ENCODE measurements at places on chromosomes 7 and 10. TPM values are rescaled to one million over a fixed set of nuclear protein-coding genes. Genes with fewer than 3 reads are reported as not detected.
A peak's percentile ranks its signal among the peaks of the same experiment; 100 is the strongest.

The OR2A2 gene
- polyA plus RNA-seq, result not detected

The SORCS3 gene
- polyA plus RNA-seq, result not detected

The MMP21 gene
- 0.07 TPM for polyA plus RNA-seq

The CUL1 gene
- polyA plus RNA-seq, result 47.7 TPM

The FLNC gene
- polyA plus RNA-seq, result 25.8 TPM

GRCh38 chr10:129773359-129773990 lies 190.6 kb downstream of the EBF3 start:
- DNase-seq, result no peak

DNA sequence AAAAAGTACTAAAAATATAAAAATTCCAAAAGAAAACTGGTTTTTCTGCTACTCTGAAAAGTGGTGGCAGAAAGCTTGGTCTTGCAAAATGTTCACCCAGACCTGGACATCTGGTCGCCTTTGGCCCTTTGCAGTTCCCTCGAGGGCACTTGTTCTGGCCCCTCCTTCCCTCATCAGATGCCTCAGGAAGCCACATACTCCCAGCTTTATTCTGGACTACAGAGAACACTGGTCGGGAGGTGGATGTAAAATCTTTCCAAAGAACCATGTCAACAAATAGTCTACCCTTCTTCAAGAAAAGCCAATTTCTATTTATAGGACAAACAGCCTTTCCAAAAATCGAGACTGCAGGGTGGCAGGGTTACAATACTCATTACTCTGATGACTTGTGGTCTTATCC lies 726.1 kb downstream of the TNS3 start:
- no peak for DNase-seq

GRCh38 chr7:21580073-21580521 lies 37.3 kb downstream of the DNAH11 start:
- DNase-seq, result peak; percentile 3

DNA sequence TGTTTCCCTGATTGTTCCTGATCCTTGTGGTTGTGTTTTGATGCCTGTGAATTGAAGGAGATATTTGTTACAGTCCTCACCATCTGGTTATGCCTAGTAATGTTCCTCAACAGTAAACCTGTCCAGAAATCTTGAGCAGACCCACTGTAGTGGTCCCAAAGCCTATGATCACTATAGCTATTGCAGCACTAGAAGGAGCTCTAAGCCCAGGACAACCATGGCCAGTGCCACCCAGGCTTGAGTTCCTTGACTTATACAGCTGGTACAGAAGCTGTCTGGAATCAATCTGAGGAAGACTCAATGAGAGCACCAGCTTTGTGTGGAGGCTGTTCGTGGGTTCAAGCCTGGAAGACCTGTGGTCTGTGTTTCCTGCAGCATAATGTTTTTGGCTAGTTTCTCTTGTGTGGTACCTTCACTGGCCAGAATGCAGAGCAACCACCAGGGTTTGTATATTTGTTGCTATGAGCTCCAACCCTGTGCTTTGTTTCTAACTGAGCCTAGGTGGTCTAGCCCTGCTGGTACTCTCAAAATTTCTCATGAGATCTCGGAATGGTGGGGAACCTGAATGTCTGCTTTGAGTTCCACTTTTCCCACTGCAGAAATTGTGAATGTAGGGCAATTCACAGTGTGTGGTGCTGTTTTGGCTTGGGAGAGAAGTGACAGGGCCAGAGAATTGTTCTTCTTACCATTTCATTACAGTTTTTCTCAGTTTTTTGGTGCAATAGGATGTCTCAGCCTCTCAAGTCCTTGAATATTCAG lies 355.2 kb downstream of the SUGCT start:
- no peak for DNase-seq

DNA sequence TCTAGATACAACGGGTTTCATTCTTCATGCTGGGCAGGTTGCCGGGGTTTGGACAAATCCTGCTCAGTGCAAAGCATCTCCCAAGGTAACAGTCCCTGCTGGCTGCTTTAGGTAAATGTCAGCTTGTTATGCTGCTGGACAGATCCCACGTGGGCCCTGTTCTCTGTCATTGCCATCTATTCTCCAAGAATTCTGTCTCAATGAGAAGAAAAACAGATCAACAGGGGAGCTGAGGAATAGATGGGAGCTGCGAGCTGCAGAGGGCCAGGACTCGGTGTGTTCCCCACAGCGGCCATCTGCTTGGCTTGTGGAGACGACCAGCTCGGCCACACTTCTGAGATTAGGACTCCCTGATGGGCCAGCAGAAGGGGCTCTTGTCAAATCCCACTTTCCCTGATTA lies 235.2 kb downstream of the DPP6 start:
- no peak for DNase-seq

DNA sequence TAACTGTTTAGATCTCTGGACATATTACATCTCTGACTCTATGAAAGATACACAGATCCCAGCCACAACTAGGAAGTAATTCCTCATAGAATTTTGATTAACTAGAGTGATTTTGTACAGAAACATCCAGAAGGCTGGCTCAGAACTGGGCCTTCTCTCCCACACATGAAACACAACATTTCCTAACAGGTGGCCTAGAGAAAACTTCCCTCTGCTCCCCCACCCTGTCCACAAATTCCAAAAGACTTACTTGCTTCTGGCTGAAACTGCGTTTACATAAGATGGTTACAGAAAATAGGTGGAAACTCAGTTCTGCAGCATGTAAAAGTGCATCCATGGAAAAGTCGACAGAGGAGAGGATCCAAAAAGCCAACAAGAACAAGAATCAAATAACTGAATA lies 132.9 kb downstream of the FZD1 start:
- no peak for DNase-seq

DNA sequence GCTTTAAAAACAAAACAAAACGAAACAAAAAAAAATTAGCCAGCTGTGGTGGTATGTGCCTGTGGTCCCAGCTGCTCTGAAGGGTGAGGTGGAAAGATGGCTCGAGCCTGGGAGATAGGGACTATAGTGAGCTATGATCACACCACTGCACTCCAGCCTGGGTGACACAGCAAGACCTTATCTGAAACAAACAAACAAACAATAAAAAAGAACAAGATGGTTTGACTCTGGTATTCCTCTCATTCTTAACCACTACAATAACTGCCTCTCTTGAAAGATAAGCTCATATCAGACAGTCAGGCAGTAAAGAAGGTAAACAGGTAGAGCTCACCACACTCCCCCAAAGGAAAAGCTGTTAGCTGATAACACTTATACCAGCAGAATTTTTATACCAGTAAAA lies 14.1 kb upstream of the DUSP5 start:
- no peak for DNase-seq

DNA sequence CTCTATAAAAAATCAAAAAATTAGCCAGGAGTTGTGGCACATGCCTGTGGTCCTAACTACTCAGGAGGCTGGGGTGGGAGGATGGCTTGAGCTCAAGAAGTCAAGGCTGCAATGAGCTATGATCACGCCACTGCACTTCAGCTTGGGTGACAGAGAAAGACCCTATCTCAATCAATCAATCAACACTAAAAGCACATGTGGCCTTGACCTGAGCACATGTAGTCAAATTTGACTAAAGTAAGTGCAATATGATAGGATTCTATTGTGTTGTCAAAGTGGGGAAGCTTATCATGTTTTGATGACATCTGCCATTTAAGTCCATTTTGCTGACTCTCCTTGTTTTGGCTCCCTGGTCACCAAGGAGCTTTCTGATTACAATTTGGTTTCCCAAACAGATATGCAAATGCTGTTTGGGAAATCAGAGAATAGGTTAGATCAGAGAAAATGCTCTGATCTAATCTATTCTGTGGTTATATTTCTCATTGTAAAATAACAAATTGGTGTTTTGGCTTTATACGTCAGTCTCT lies 43.8 kb upstream of the ATOH7 start:
- DNase-seq, result no peak

- DNase-seq, result no peak
These were observed 16.1 kb upstream of the PCLO start for GRCh38 chr7:83178796-83179195.

- no peak for DNase-seq
These were observed 3.9 kb upstream of the PWWP2B start for GRCh38 chr10:132392811-132393694.

All from AG04450 (cell line).